ENCODE measurements at places on chromosomes 12 and 14.

DNA sequence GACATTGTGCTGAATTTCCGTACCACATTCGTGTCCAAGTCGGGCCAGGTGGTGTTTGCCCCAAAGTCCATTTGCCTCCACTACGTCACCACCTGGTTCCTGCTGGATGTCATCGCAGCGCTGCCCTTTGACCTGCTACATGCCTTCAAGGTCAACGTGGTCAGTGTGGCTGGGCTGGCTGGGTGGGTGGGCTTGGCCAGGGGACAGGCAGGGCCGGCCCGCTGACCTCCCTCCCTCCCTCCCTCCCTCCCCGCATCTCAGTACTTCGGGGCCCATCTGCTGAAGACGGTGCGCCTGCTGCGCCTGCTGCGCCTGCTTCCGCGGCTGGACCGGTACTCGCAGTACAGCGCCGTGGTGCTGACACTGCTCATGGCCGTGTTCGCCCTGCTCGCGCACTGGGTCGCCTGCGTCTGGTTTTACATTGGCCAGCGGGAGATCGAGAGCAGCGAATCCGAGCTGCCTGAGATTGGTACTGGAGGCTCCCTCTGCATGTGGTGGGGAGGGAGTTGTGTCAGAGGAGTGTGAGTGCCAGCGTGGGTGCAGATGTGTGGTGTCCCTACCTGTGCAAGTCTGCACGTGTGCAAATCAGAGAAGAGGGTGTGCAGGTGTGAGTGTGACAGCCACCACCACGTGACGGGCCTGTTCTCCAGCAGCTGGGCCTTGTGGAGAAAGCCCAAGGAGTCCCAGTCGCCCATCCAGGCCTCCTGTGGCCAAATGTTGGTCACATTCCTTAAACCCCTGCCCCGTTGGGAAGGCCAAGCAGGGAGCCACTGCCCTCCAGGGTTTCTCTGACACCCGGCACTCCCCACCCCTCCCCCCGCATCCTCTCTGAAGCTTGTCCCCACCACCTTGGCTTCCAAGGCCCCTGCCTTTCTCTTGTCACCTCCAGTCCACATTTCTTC is 5.3 kb downstream of the KCNH3 start:
- DNase-seq, result no peak

- no peak for DNase-seq
These were observed 215.7 kb downstream of the KIF26A start for GRCh38 chr14:104353921-104354701.

DNA sequence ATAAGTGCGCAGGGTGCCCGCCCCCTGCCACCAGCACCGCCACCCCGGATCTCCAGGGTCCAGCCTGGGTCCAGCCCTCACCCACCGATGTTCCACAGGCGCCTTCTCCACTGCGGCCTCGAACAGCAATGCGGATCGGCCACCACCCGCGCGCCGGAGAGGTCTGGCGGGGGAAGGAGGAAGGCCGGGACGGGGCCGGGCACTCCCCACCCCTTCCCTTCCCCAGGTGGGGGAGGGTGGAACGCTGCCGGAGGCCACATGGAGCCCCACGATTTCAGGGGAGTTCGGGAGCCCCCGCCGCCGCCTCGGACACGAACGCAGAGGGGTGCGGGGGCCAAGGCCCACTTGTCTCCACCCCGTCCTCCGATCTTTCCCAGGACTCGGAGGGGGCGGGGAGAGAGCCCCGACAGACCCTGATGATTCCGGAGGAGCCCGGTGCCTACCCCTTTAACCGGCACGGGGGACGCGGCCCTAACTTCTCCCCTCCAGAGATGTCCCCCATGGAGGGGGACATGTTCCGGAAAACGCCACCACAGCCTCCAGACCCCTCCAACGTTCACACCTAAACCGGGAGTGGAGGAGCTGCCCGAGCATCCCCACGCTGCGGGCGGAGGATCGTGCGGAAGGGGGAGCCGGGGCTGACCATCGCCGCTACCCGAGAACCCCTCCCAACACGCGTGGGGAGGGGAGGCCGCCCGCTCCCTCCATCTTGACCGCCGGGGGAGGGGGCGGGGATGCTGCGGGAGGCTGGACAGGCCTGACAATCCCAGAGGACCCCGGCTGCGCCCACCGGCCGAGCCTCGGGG is 1.1 kb downstream of the ATXN2 start:
- DNase-seq, result peak; percentile 29

DNA sequence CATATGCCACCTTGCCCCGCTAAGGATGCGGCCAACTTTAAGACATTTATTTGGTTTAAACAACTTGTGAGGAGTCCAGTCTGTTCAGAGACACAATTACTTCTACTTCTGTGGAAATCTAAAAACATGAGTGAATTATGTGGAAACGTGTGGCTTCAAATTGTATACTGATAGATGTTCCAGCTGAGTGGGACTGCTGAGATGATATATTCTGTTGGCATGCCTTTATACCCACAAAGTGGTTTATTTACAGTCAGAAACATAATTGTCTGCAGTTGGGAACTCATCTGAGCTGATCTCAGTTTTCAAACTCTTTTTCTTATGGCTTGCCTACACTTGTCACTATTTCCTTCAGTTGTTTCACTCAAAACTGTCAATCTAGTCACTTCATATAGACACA is 67.8 kb downstream of the FLRT2 start:
- DNase-seq, result no peak

GRCh38 chr12:91702843-91703425 is 442.7 kb downstream of the BTG1 start:
- DNase-seq, result no peak

DNA sequence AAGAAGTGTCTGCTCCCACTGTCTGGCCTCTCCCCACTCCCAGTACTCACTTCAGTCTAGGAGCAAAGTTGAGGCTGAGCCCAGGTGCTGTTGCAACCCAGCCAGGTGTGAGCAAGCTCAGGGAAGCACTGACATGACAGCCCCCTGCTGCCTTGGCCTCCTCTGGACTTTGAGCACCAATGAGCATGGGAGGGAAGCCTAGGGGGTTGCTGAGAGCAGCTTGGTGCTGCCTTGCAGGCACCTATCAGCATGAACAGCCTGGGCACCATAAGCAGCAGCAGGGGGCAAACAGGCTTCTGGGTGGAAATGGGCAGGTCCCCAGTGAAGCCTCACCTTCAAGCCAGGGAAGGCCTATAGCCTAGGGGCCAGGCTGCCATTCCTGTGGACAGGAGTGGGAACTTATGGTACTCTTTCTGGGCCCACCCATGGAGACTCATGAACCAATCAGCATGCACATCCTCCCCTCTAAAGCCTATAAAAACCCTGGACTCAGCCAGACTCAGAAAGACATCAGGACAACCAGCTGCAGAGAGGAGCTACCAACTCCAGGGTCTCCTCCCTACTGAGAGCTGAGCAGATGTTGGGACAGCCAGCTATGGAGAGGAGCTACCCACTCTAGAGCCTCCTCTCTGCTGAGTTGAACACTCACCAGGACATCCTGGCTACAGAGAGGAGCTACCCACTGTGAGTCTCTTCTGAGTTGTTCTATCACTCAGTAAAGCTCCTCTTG is 49.3 kb downstream of the EGLN3 start:
- DNase-seq, result no peak

DNA sequence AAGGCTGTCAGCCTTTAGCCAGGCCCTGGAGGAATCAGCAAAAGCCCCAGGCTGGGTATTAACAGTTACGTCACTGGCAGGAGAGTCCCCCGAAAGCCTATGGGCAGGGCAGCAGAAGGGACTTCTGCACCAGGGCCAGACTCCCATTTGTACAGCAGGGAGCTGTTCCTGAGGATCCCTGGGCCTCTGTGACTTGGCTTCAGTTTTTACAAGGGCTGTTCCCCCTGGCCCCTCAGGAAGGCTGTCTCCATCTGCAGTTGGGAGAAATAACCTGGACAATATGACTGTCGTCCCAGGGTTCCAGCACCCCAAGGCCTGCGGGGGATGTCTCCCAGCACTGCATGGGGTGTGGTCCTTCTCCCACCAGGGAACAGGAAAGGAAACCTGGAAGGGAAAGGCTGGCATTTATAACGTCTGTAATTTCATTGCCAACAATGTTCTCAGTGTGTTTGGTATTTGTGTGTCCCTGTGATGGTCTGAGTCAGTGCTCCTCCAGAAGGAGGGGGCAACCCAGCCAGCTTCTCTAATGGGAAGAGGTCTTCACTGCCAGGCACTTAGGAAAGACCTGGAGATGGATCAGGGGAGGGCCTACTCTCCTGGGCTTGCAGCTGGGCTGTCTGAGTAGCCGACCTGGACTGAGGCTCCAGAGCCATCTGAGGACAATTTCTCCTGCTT is 42.4 kb downstream of the ERH start:
- no peak for DNase-seq

- DNase-seq, result no peak
These were observed 19.8 kb downstream of the NR1H4 start for GRCh38 chr12:100493396-100494012.

GRCh38 chr12:79690142-79690637 is 574 bp downstream of the PAWR start:
- DNase-seq, result peak; percentile 59

DNA sequence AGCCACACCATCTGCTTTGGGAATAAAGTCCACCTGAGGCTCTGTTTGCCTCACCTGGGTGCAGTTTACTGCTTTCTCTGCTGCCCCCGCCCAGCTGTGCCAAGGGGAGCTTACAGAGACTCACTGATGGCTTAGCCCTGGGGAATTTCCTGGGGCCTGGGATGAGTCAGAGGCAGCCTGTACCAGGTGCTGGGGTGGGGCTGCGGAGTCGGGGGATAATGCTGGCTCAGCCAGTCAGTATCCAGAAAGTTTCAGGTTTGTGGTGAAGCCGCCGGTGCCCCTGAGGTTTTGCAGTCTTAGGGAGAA is 22.3 kb downstream of the PLEKHG3 start:
- no peak for DNase-seq

GRCh38 chr14:73696466-73697400 is 17.5 kb downstream of the PNMA1 start:
- DNase-seq, result no peak

DNA sequence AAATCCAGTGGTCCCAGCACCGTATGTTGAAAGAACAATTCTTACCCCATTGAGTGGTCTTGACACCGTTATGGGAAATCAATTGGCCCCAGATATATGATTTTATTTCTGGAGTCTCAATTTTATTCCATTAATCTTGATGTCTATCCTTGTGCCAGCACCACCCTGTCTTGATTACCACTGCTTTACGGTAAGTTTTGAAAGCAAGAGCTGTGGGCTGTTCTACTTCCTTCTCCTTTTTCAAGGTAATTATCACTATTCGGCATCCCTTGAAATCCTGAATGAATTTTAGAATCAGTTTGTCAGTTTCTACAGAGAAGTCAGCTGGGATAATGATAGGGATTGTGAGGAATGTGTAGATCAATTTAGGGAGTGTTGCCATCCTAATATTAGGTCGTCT is 160.8 kb upstream of the SFSWAP start:
- no peak for DNase-seq

- DNase-seq, result no peak
These were observed 17.2 kb upstream of the ELK3 start for GRCh38 chr12:96177013-96177412.

GRCh38 chr14:96187216-96188031 is 17.2 kb upstream of the BDKRB2 start:
- no peak for DNase-seq

DNA sequence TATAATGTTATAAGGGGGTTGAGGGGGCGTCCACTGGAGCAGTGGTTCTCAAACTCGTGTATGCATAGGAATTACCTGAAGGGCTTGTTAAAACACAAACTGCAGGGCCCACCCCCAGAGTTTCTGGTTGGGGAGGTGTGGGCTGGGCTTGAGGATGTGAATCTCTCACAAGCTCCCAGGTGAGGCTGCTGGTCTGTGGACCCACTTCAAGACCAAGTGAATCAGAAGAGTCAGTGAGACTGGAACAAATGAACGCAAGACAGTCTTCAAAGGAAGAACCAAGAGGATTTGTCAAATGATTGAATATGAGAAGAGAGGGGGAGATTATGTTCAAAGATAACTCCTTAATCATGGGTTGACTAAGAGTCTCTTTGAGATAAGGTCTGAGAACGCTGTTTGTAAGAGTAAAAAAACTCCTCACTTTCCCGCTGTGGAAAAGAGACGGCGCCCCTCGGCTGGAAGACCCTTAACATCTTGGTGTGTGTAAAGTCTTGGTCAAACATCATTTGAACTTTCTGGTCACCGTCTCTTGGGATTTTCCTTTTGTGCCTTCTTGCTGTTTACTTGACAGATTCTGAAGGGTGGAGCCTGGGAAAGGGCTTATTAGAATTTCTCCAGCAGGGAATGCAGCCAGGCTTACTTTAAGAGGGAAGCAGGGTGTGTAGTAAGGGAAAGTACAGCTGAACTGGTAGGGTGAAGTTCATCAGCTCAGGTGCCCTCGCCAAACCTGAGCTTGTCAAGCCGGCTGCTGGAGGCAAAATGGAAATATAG is 5.3 kb upstream of the FOXN3 start:
- DNase-seq, result no peak

GRCh38 chr12:64825143-64826021 is 935 bp downstream of the TBC1D30 start:
- no peak for DNase-seq

DNA sequence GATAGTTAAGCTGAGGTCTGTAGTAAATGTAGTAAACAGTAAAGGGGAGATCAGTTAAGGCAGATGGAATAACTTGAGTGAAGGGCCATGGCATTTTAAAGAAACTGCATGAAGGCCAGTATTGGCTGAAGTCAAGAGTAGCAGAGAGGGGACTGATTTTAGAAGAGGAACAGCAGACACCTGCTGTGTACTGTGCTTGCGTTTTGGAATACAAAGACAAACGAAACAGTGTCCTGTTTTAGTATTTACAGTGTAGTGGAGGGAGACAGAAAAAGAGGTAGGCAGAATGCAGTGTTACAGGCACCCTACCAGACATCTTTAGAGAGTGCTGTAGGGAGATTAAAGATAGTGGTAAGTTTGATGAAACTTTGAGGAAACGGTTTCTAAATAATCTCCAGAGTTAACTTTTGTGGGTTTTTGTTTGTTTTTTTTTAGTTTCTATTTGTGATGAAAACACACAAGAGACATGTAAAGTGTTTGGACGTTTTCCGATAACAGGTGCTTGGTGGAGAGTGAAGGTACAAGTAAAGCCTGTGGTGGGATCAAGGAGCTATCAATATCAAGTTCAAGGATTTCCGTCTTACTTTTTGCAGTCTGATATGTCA is 2.1 kb downstream of the HELB start:
- no peak for DNase-seq

GRCh38 chr12:111327474-111327873 is 41.4 kb downstream of the PHETA1 start:
- DNase-seq, result no peak

GRCh38 chr12:40511341-40511740 is 180.9 kb upstream of the CNTN1 start:
- no peak for DNase-seq

- no peak for DNase-seq
These were observed 30.9 kb upstream of the EMP1 start for GRCh38 chr12:13165617-13166041.

DNA sequence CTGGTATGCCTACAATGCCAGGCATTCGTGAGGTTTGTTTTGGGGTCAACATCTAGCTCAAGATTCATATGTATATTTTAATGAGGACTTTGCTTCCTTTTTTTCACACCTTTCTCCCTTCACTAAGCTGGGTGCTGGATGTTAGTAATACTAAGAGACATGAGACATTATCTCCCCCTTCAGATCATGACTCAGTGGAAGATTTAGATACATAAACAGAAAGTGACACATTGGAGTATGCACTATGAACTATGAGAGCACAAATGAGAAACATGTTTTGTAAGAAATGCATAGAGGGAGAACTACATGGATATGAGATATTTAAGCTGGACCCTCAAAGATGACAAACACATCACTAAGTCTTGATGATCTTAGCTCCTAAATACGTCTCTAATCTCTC is 286.3 kb downstream of the RPAP3 start:
- no peak for DNase-seq
